ENCODE measurements at places on chromosomes 12 and 14. TPM values are rescaled to one million over a fixed set of nuclear protein-coding genes. Genes with fewer than 3 reads are reported as not detected.

TAS2R13 gene
- 0.44 TPM for total RNA-seq

GSKIP gene
- total RNA-seq, result 22.6 TPM

RFX4 gene
- total RNA-seq, result not detected

SIX1 gene
- 0.22 TPM for total RNA-seq

CCDC177 gene
- not detected for total RNA-seq

DGKA gene
- total RNA-seq, result 12.9 TPM

SLCO1B1 gene
- not detected for total RNA-seq

CLIP1 gene
- total RNA-seq, result 20.7 TPM

LRRC9 gene
- total RNA-seq, result not detected

METTL17 gene
- 13.1 TPM for total RNA-seq

OTX2 gene
- total RNA-seq, result not detected

RIMKLB gene
- total RNA-seq, result 46.6 TPM

FAM181A gene
- total RNA-seq, result not detected

PIWIL1 gene
- total RNA-seq, result not detected

GPR135 gene
- 0.22 TPM for total RNA-seq

IRAK3 gene
- total RNA-seq, result 8.5 TPM

SLC25A47 gene
- total RNA-seq, result not detected

ADAM21 gene
- under 0.01 TPM for total RNA-seq

SAMD15 gene
- total RNA-seq, result 0.40 TPM

LHX5 gene
- total RNA-seq, result not detected
